ENCODE measurements at places on chromosomes 3 and 15. TPM values are rescaled to one million over a fixed set of nuclear protein-coding genes. Genes with fewer than 3 reads are reported as not detected.
A peak's percentile ranks its signal among the peaks of the same experiment; 100 is the strongest.

Gene GMPPB
- total RNA-seq: 20.4 TPM

Gene ERICH6
- total RNA-seq: 0.07 TPM

Gene GCSAM
- not detected for total RNA-seq

Gene CELSR3
- 5.2 TPM for total RNA-seq

DNA sequence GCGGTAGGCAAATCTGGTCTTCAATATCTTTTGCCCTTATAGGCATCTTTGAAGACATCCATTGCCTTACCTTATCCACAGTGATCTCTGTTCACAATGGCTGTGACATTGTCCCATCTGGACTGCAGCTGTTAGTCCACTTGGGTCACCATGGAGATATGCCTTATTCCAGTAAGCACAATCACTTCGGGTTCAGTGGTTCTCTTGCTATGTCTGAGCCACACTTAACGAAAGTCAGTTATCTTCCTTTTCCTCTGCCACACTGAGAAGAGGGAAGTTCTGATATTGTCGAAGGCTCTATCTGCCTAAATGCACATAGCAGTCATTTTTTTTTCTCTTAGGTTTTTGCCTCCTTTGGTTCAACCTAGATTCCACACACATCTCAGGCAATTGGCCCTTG lies 119.0 kb upstream of the SATB1 start:
- DNase-seq: peak; percentile 3

DNA sequence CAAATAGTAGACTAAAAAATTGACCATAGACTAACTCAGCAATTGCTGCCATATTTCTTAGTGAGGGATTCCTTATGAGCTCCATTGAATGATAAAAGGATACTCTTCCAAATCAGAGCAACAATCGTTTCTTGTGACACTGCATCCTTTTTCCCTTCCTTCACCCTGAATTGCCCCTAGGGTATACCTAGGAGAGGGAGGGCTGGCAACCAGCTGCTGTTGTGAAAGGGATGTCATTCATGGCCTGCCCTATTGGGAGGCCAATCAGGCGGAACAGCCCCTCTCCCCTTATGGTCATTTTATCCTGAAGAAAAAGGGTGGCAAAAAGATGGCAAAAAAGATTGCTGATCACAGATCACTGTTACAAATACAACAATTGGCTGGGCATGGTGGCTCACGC lies 26.3 kb downstream of the B3GNT5 start:
- DNase-seq: no peak

DNA sequence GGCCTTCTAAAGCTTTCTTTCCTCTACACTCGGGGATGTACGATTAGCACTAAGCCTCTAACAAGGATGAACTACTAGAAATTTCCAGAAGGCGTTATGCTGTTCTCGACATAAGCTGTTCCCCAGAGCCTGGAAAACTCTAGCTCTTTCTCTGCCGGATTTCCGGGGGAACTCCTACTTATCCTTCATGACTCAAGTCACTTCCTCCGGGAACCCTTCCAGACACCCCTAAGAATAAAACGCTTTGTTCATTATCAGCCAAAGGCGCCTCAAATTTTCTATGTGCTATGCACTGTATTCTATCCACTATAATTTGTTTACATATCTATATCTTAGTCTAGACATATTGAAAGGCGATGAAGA lies 455 bp upstream of the SNAP23 start:
- DNase-seq: peak; percentile 82

DNA sequence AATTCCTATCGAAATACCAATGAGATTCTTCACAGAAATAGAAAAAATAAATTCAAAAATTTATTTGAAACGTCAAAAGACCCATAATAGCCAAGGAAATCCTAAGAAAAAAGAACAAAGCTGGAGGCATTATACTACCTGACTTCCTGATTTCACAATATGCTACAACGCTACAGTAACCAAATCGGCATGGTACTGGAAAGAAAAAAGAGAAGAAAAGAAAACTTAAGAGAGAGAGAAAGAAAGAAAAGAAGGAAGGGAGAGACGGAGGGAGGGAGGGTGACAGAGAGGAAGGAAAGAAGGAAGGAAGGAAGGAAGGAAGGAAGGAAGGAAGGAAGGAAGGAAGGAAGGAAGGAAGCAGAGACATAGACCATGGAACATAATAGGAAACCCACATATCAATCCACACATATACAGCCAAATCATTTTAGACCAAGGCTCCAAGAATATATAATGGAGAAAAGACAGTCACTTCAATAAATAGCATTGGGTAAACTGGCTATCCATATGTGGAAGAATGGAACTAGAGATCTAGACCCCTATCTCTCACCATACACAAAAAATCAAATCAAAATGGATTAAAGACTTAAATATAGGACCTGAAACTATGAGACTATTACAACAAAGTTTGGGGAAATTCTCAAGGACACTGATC lies 118.6 kb upstream of the CNTN4 start:
- no peak for DNase-seq

DNA sequence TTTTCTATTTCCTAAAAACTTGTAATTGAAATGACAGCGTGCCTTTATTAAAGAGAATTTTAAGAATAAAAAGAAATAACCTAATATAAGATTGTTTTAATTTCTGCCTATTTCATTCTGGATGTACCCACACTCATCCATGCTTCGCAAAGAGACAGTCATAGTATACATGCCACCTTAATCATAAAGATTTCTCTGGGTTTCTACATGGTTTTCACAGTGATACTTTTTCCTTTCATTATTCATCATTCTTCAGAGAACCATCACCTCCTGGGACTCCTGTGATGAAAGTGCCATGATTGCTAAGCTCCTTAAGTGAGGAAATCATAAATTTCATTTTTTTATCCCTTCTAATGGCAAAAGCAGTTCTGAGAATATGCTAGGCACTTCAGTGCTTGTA lies 4.3 kb upstream of the CCR8 start:
- DNase-seq: no peak

Data from M059J (cell line).